Activated naive CD8-positive, alpha-beta T cell treated with anti-CD3 and anti-CD28 coated beads for 36 hours (primary cell): ENCODE measurements at places on chromosomes 4 and X. TPM values are rescaled to one million over a fixed set of nuclear protein-coding genes. Genes with fewer than 3 reads are reported as not detected.

DNA sequence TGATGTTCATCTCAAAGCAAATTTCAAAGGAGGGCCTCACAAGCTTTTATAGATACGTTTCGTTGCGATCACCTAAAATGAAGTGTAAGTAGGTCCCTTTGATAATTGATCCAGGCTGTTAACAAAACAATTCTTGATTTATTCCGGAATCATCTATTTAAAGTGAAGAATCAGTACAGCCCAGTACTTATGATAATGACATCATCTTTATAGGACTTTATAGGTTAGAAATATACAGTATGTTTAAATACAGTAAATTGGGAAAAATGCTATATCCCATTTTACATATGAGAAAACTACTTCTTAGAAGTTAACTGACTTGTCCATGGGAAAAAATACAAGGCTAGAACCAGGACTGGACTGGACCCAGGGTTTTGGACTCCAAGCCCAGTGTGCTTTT is 3.7 kb downstream of the PTCHD1 start:
- peaks cover 49% of the 10 kb centered on the region for H3K27me3 ChIP-seq
- no peaks in the 10 kb centered on the region for H3K36me3 ChIP-seq
- no peaks in the 10 kb centered on the region for H3K4me1 ChIP-seq
- H3K27ac ChIP-seq = no peak overlapping the region

DNA sequence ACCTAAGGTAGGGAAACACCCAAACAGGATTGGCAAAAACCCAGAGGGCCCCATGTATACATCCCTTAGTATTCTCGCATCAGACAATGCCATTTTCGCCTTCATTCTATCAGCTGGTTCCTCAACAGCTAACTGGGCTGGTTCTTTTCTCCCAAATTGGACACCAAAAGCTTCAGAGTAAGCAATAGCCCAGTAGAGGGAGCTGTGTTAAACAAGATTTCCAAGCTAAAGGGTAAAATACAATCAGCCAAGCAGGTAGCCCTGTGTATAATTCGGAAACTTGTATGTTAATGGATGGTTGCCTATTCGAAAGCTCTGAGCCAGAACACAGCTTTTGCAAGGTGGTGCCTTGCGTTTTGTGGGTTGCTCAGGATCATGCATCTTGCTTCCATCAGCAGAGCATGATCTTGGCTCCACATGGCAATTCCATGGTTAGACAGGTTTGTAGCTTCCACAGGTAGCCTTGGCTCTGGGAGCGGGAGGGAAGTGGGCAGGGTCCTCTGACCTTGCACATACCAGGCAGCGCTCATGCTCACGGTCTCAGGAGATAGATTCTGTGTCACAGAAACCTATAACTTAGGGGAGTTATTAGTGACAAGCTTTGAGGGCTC is 115.2 kb upstream of the LNX1 start:
- peaks cover 12% of the 10 kb centered on the region for H3K4me1 ChIP-seq
- H3K36me3 ChIP-seq = no peaks in the 10 kb centered on the region
- peaks cover 31% of the 10 kb centered on the region for H3K27me3 ChIP-seq
- DNase-seq = no peak
- no peak overlapping the region for H3K27ac ChIP-seq
- H3K4me3 ChIP-seq = no peak overlapping the region

- H3K4me3 ChIP-seq = no peak overlapping the region
- H3K27me3 ChIP-seq = no peaks in the 10 kb centered on the region
- H3K27ac ChIP-seq = no peak overlapping the region
- no peaks in the 10 kb centered on the region for H3K4me1 ChIP-seq
Observed at GRCh38 chr4:170772429-170772828, 682.7 kb upstream of the AADAT start.

DNA sequence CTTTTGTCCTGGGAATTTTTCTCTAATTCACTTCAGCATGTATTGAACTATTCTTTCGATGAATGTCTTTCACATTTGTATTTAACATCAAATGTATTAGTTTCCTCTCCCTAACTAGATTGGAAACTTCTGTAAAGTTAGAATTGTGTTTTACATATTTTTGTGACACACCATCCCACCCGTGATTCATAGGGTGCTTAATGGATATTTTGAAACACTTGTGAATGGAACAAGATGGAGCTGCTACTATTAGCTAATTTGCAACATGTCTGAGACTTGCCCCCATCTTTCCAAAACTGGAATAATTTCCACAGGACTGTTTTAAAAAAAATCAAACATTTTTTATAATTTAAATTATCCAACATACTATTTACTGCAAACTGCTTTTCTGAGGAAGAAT is 30.2 kb upstream of the GNPDA2 start:
- no peak for DNase-seq
- H3K36me3 ChIP-seq = no peaks in the 10 kb centered on the region
- H3K27me3 ChIP-seq = peaks cover 26% of the 10 kb centered on the region
- no peak overlapping the region for H3K27ac ChIP-seq
- H3K4me1 ChIP-seq = no peaks in the 10 kb centered on the region

- H3K36me3 ChIP-seq = no peaks in the 10 kb centered on the region
- H3K27me3 ChIP-seq = peaks cover 9% of the 10 kb centered on the region
- peaks cover 2% of the 10 kb centered on the region for H3K4me1 ChIP-seq
- DNase-seq = no peak
Observed at GRCh38 chrX:103393487-103393886, 17.1 kb downstream of the BEX3 start.

- H3K36me3 ChIP-seq = no peaks in the 10 kb centered on the region
- H3K27ac ChIP-seq = no peak overlapping the region
- no peak overlapping the region for H3K4me3 ChIP-seq
- H3K4me1 ChIP-seq = no peaks in the 10 kb centered on the region
Observed at GRCh38 chr4:31283679-31284078, 563.5 kb downstream of the PCDH7 start.

GRCh38 chrX:39941332-39941920 is 156.3 kb downstream of the BCOR start:
- DNase-seq = no peak
- H3K27me3 ChIP-seq = no peaks in the 10 kb centered on the region
- H3K27ac ChIP-seq = no peak overlapping the region
- H3K4me3 ChIP-seq = no peak overlapping the region
- H3K36me3 ChIP-seq = peaks cover 2% of the 10 kb centered on the region

The NIPAL1 gene
- total RNA-seq = 2.9 TPM

The SPANXN4 gene
- total RNA-seq = not detected

The CLCN4 gene
- 0.38 TPM for total RNA-seq

The NDP gene
- not detected for total RNA-seq
